ENCODE measurements at places on chromosomes 5 and 9.

DNA sequence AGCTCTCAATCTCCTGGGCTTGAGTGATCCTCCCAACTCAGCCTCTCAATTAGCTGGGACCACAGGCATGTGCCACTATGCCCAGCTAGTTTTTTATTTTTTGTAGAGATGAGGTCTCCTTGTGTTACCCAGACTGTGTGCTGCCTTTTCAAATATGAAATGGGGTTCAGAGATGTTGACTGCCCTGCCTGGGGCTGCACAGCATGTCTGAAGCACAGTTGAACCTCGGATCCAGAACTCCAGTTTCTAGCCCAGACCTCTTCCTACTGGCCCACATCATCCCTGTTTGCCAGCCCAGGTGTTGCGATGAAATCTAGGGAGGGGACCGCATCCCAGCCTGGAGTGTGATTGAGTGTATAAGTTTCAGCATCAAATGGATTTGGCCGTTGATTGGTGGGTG lies 69.4 kb downstream of the HMCN2 start:
- DNase-seq: no peak

GRCh38 chr9:72800328-72800994 lies 152.4 kb downstream of the ALDH1A1 start:
- no peak for DNase-seq

GRCh38 chr9:133532937-133533668 lies 1.4 kb upstream of the ADAMTSL2 start:
- peak; percentile 14 for DNase-seq

DNA sequence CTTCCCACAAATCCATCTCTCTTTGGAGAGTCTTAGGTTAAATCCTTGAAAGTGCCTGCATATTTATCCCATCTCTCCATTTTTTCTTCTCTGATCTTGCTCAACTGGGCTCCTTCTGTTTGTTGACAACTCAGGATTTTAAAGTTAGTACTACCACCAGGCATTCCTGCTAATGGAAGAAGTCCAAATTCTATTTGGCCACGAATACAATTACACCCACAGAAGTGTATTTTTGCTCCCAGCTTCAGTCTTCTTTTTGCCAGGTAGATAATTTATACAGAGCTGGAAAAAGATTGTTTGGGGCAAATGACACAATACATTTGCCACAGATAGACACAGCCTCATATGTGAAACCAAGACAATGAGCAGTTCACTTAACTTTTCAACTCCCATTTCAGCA lies 74.8 kb downstream of the CETN3 start:
- no peak for DNase-seq

Data from effector memory CD4-positive, alpha-beta T cell (primary cell).